ENCODE measurements at places on chromosomes 4 and X.
A peak's percentile ranks its signal among the peaks of the same experiment; 100 is the strongest.

DNA sequence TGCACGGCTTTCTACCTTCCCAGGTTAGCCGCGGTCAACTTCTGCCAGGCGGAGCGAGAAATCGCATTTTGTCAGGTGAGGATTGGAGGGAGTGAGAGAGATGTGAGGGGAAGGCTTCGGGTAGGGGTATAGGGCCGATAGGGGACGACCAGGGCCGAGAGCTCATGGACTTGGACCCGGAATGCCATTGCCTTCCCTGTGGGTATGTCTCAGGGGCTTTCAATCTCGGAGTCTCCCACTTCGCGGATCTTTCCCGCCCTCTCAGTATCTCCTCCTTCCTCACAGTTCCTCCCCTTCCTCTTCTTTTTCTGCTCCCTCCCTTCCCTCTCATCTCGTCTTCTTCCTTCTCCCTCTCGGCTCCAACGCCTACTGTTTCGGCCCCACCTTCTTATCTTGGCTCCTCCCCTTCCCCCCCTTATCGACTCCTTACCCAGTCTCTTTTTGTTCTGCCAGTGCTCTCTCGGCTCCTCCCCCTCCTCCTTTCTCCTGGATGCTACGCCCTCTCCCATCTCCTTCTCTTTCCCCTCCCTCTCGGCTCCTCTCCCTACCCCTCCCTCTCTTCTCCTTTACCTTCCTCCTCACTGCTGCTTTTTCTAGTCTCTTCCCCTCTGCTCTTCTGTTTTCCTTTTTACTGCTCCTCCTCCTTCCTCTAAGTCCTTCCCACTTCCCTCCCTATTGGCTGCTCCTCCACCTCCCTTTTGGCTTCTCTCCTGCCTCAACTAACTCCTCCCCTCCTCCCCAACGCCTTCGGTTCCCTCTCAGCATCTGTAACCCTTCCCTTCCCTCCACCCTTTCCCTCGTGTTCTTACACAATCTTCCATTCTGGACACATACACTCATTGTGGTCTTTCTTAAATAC lies 29.4 kb upstream of the RBMX start:
- DNase-seq: peak; percentile 57

- DNase-seq: no peak
These were observed 518.8 kb downstream of the RAB28 start for GRCh38 chr4:12965334-12965733.

- DNase-seq: no peak
These were observed 26.3 kb downstream of the ARSD start for GRCh38 chrX:2902841-2903240.

DNA sequence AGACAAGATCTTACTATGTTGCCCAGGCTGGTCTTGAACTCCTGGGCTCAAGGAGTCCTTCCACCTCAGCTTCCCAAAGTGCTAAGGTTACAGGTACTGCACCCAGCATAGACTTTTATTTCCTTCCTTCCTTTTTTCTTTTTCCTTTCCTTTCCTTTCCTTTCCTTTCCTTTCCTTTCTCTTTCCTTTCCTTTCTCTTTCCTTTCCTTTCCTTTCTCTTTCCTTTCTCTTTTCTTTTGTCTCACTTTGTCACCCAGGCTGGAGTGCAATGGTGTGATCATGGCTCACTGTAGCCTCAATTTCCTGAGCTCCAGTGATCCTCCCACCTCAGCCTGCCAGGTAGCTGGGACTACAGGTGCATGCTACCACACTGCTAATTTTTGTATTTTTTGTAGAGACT lies 19.4 kb downstream of the DLG3 start:
- DNase-seq: no peak

GRCh38 chr4:84681486-84682274 lies 98.8 kb downstream of the CDS1 start:
- DNase-seq: no peak

- no peak for DNase-seq
These were observed 43.7 kb downstream of the TENM3 start for GRCh38 chr4:182286931-182287330.

- DNase-seq: no peak
These were observed 18.4 kb upstream of the SORBS2 start for GRCh38 chr4:185830263-185830994.

DNA sequence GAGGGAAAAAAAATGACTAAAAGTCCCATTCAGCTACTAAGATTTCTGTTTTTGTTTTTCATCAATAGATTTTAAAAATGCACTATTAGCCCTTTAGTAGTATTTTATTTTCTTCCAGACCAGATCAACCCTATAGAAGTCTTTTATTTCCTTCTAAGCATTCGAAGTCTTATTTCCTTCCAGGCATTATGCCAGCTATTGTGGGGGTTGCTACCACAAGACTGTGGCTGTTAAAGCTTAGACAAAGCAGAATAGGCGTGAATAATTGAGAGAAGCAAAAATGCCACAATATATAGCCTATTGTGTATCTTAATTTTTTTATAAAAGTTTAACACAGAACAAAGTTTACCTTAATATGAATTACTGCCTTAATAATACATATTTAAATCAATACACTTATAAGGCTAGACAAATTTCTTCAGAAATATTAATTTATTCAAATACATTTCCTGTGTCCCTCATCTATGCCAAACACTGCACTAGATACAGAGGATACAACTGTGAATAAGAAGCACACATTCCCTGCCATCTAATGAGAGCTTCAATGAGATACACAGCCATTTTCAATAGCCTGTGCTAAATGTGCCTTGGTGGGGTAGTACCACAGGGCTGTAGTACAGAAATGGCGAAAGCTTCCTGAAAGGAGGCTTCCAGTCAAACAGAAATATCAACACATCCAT lies 33.1 kb downstream of the SLC10A7 start:
- DNase-seq: no peak

- DNase-seq: no peak
These were observed 469.0 kb upstream of the MAGEB2 start for GRCh38 chrX:29746326-29746725.

- no peak for DNase-seq
These were observed 14.9 kb upstream of the PIM2 start for GRCh38 chrX:48933757-48934156.

GRCh38 chr4:8341691-8342090 lies 72.1 kb downstream of the HTRA3 start:
- no peak for DNase-seq

DNA sequence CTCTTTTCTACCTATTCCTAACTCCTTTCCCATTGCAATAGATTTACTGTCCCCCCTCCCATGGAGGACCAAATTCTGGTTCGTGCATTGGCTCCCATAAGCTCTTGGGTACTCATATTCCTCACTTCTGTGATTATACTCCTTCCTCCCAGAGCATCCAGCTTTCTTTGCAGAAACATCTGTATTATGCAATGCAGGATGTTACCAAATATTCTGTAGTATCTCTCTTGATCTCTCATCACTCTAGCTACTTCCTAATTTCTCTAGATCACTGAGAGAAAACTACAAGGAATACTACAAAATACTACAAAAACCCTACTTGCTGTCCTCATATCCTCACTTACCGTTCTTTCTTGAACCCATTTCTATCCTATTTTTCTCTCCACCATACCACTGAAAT lies 395.9 kb upstream of the HS3ST1 start:
- DNase-seq: no peak

GRCh38 chr4:137502339-137503129 lies 29.8 kb downstream of the PCDH18 start:
- no peak for DNase-seq

DNA sequence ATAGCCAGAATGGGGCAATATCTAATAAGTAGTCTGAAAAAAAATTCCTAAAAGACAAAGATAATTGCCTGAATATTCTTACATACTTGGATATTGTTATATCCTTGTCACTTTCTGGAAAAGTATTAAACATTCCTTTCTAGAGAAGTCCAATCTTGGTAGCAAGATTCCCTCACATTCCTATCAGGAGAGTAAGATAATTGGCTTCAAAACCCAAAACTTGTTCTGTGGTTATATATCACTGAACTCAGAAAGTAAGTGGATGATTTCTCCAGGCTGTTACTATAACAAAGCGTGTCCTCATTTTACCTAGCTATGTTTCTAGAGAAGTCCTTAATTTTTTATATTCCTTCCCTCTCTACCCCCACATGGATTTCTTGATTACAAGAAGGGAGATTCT lies 46.0 kb upstream of the TEX13A start:
- DNase-seq: no peak

- DNase-seq: no peak
These were observed 95.7 kb downstream of the SPANXN4 start for GRCh38 chrX:143121477-143121876.

DNA sequence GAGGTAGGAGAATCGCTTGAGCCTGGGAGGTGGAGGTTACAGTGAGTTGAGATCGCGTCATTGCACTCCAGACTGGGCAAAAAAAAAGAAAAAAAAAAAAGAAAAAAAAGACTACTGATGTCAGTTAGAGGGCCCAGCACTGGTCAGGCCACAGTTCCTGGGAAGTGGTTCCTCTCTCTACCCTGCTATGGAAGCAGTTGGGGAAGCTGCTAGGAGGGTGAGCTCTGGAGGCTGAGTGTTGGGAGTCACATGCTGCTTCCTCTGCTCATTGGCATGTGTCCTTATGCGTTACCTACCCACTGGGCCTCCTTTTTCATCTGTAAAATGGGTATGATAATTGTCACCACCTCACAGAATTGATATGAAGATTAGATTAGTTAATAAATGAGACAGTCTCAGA lies 50.7 kb downstream of the SEPSECS start:
- DNase-seq: no peak

DNA sequence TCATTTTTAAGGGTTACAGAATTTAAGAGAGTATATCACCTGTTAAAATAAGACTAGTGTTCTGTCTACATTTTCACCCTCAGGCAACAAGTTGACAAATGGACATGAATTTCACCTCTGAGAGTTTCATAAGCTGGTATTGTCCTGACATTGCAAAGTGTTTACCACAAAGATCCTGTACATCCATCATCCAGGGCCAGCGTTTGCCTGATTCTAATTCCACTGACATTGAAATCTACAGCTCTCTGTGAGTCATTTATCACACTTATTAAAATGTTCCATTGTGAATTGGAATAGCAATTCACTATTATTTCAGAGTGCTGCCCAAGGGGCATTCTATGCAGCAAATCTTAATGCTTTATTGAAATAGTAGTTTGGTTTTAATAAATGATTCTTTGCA lies 1499.4 kb upstream of the PCDH7 start:
- DNase-seq: no peak

DNA sequence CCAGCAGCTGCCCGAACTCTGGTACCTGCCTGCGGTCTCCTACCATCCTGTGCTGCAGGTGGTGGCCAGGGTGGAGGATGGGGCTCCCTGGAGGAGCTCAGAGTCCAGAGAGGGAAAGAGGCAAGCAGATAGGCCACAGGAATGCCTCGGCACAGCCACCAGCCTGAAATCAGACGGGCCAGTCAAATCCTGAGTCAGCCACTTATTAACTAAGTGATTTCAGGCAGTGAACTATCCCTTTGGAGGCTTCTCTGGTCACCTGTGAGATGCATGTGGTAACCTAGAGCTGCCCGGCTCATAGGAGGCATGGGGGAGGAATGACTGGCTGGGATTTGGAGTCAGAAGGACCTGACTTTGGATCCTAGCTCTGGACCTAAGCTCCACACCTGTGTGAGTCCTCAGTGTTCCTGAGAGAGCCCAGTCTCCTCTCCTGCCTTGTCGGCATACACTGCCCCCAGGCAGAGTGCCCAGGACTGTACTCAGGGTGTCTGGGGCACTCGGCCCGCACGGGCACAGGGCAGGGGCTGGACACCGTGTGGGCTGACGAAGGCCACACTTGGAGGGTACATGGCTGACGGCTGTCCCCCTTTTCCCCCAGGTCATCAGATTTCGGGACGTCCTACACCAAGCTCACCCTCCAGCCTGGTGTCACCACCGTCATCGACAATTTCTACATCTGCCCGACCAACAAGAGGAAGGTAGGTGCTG lies 96.4 kb upstream of the PSAPL1 start:
- DNase-seq: no peak

DNA sequence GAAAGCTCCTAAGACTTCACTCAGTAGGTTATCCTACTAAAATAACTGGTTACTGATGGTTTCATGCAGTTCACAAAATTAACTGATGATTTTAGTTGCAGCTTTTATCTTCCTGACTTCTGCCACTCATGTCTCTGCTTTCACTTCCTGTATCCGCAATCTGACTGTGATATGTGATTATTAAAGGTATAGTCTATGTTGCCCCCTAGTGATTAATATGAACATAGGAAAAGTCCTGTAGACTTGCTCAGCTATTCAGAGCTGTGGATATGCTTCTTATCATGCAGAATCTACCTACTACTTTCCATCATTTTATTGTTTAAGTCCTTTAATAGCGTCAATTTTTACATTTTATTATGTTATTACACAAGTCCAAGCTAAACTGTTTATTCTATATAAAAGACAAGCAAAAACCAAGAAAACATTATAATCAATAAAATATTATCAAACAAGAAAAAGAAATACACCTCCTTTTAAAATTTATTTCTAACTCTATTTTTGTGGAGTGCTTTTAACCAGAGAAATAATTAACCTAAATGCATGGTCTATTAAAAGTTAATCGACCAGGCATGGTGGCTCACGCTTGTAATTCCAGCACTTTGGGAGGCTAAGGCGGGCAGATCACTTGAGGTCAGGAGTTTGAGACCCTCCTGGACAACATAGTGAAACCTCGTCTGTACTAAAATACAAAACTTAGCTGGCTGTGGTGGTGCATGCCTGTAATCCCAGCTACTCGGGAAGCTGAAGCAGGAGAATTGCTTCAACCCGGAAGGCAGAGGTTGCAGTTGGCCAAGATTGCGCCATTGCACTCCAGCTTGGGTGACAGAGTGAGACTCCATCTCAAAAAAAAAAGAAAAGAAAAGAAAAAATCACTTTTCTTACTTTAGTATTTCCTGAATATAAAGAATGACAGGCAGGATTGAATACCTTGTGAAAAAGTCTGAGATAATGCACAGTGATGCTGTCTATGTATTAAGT lies 40.4 kb upstream of the TLR2 start:
- no peak for DNase-seq

- DNase-seq: peak; percentile 13
These were observed 56.1 kb downstream of the PLS3 start for GRCh38 chrX:115616943-115617563.

- no peak for DNase-seq
These were observed 41.9 kb upstream of the RELL1 start for GRCh38 chr4:37728064-37728463.

- DNase-seq: no peak
These were observed 202.6 kb upstream of the GYPA start for GRCh38 chr4:144342949-144343760.

DNA sequence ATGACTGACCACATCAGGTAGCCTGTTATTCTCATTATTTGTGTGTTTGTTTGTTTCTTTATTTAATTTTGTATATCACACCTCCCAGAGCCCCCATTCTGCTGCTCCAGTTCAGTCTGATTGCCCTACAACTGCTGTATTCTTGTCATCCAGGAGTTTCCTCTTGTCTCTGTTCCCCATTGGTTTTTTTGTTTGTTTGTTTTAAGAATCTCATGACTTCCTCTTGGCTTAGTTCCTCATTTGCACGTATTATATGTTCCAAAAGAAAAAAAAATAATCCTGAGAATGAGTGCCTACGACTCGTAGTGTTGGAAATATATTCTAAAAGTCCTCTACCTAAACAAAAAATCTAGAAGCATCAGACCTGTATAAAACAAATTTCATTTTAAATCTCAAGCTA lies 142.3 kb upstream of the SLIT2 start:
- no peak for DNase-seq

All from T-helper 2 cell treated with Interferon-gamma antibody and Interleukin-4, amounts not matched to agents 5 μg/mL and 100 μg/mL, for 36 hours (primary cell).